ENCODE measurements at places on chromosomes 5 and 9.

DNA sequence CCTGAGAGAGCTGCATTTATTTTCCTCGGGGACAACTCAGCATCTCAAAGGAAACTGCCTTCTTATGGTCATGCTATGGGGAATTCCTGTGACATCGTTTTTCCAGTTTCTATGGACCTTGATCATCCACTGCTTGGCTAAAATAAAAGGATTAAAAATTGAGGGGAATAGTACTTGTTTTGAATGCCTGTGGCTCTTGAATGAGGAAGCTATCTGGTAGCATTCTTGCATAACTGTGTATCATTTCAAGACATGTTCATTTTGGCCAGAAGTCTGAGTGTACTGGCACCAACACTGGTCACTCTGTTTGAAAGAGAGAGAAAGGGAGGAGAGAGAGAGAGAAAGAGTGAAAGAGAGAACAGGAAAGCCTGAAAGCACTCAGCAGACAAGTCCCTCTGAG is 116.7 kb downstream of the DOCK2 start:
- DNase-seq, result no peak

DNA sequence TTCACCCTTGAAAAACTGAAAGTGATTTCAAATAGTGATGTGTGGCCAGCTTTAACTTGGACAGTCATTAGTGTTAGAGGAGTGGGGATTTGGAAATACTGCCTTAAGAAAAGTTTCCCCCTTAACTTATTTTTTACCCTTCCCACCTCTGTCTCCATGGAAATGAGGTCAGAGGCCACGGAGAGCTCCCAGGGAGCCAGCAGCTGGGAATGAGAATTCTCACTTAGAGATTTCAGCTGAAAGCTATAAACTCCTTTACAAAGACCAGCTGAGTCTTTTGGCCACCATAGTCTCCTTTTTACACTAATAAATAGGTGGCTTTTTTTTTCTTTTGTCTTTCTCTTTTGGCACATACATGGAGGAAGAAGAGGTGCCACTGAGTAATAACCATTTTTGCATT is 45.7 kb upstream of the PIK3R1 start:
- DNase-seq, result no peak

DNA sequence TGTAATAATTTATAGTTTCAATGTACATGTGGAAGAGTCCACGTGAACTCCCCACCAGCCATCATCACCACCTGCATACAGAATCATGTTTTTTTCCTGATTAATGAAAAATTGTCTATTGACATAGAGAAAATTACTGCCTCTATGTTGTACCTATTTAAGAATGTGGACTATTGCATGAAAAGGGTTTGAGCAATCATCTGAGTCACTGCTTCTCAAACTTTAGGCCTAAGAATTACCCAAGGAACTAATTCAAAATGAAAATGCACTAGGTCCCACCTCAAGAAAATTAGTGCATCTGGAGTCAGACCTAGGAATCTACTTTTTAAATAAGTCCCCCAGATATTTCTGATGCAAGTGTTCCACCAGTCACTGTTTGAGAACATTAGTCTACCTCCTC is 709.3 kb downstream of the MAT2B start:
- DNase-seq, result no peak

DNA sequence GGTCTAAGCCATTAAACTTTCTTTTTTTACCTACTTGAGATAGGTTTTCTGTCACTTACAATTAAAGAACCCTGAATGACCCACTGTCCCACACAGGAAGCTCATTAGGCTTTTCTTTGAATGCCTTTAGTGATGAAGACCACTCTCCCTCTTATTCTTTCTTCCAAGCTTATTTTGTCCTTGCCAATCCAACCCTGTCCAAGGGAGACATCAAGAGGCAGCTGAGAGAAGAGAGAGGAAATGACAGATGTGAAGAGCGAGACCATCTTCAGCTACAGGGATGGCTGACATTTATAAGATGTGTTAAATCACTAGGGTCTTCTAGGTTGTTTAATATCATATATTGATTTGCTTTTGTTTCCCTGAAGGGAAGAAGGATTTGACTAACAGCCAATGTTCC is 133.5 kb downstream of the FAM114A2 start:
- DNase-seq, result no peak

- no peak for DNase-seq
These were observed 13.6 kb upstream of the ERMP1 start for GRCh38 chr9:5846501-5846921.

DNA sequence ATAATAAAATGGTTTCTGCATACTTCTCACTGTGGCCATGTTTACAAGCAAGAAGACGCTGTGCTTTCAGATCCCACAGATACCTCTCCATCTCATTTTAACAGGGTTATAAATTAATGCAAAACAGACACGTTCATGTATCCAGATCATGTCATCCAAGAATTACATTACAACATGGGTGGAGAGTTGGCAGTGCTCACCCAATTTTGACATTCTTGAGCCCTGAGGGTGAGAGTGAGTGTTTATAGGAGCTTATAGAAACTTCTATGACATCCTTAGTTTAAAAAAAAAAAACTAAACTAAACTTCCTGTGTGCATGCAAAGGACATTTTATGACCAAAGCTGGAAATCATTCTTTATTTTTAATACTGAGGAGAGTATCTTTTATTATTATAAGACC is 9.1 kb downstream of the PRKACG start:
- no peak for DNase-seq

- DNase-seq, result no peak
These were observed 95.3 kb downstream of the RGS3 start for GRCh38 chr9:113558632-113559502.

DNA sequence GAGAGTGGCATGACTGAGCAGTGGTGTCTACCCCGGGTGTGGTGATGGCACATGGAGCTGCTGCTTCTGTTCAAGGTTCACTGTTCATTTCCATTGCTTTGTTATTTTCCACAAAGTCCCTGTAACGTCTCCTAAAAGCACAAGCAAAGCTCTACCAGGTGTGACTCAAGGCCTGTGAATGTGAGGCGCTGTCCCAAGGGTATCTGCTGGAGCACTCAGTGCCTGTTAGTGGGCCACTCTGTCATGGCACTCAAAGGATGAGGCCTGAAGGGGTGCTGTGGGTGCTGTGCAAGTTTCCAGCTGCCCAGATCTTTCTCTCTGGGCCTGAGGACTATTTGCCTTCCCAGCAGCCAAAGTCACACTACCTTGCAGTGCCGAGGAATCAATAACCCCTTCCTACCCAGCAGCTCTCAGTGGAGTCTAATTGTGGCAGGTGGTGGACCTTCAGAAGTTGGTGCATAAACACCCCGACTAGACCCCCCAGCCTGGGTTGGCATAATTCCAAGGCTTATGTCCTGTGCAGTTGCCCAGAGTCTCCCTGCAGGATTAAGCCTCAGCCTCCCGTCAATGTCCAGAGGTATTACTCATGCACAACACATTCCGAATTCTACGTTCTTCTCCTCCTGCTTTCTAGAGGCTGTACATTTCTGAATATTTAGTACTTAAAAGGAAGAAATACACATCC is 17.4 kb upstream of the PTCH1 start:
- no peak for DNase-seq

GRCh38 chr9:27053369-27054022 is 48.0 kb upstream of the LRRC19 start:
- DNase-seq, result no peak

- DNase-seq, result no peak
These were observed 119.1 kb downstream of the ENC1 start for GRCh38 chr5:74521401-74521800.

Measured in nucleus accumbens (tissue), 56 donors.